ENCODE measurements at places on chromosomes 1 and 21. TPM values are rescaled to one million over a fixed set of nuclear protein-coding genes. Genes with fewer than 3 reads are reported as not detected.

- DNase-seq = no peak
These were observed 37.1 kb upstream of the EXO1 start for GRCh38 chr1:241810769-241811405.

GRCh38 chr21:42003051-42003461, 7.1 kb downstream of the ZBTB21 start:
- DNase-seq = no peak

- no peak for DNase-seq
These were observed 23.3 kb upstream of the DPT start for GRCh38 chr1:168752171-168752832.

DNA sequence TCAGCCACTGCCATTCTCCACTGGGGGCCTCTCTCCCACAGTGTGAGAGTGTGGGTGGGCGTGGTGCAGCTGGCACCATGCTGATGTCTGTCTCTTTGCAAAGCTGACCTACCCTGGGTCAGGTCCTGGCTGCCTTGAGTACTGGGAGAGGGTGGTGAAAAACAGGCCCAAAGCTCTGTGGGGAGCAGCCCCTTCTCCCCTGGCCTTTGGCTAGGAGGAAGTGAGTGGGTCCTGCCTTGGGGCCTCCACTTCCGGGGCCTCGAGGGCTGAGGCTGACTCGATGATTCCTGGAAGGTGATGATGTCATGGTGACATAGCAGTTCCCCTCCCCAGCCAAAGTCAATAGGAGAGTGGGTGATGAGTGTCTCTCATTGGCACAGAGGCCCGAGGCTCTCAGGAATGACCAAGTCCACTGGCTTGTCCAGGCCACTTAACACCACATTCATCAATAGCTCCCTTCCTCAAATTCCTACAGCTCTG, 53.0 kb downstream of the IER5 start:
- no peak for DNase-seq

Gene KRTAP21-2
- polyA plus RNA-seq = not detected

DNA sequence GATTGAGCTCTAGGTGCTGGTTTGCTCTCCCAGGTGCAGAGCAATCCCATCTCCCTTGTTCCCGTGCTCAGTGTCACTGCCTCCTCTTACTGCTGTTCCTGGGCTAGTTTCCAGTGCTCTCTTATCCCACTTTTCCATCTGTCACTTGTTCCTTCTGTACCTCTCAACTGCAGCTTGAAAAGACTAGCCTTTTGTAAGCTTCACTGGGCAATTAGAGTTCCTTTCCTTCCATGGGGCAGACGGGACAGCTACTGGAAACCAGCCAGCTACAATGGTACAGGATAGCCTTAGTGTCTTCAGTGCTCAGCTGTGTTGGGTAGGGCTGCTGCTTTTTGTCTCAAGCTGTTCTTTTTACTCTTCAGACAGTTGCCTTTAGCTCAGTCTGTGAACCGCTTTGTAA, 31.6 kb downstream of the AGT start:
- no peak for DNase-seq

Gene AVPR1B
- polyA plus RNA-seq = 0.14 TPM

DNA sequence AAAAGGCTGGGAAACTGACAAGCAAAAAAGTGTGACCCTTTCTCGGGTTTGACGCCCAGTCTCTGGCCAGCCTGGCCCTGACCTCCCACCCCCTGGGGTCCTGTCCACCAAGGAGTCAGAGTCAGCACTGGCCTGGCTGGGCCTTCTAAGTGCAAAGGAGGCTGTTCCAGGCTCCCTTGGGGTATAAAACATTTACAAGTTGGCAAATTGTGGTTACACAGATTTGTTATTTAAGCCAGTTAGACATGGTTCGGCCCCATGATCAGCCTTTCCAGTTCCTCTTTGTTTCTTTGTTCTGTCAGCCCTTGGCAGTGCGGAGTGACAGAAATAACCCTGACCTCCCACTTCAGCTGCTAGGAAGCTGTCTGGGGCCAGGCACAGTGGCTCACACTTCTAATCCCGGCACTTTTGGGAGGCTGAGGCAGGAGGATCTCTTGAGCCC, 161.6 kb upstream of the RAB4A start:
- no peak for DNase-seq

GRCh38 chr1:32394890-32395432, 720 bp upstream of the BSDC1 start:
- DNase-seq = no peak

GRCh38 chr21:36522219-36522808, 42.4 kb upstream of the CLDN14 start:
- DNase-seq = no peak

- DNase-seq = no peak
These were observed 556.5 kb downstream of the PTBP2 start for GRCh38 chr1:97277891-97278654.

DNA sequence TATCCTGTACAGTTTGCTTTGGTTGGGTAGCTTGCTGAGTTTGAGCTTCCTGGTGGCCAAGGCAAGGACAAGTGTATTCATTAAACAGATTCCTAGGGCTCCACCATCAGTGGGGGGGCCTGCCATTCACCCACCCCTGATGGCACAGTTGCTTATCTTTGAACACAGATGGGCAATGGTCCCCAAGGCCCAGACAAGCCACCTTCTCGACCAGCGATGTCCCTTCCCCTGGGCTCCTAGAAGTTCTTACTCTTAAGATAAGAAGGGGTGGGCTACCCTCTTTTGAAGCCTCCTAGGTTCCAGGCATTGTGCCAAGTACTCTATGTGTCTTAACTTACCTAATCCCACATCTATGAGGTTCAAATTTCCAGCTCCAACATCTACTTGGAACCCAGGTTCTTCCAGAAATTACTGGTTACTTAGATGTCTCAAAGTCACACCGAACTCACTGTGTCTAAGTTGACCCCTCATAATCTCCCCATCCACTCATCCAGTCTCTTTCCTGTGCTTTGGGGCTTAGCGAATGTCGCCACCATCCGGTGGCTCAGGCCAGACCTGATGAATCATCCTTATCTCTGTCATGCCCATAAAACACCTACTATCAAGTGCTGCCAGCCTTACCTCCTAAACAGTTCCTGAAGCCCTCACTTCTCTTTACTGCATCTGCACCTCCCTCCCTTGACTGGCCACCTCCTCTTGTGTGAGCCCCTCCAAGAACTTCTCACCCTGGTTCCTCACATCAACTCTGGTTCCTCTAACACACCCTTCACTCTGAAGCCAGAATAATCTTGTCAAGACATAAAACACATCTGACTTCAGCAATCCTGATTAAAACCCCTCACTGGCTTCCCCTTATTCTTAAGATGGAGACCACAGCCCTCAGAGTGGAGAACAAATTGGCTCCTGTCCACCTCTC, 50.1 kb downstream of the KLHDC7A start:
- no peak for DNase-seq

Gene PRAMEF4
- polyA plus RNA-seq = not detected

- no peak for DNase-seq
These were observed 11.2 kb upstream of the HOOK1 start for GRCh38 chr1:59803458-59804038.

GRCh38 chr1:85200463-85201339, at the start of gene SYDE2:
TSS of gene SYDE2 (minus strand) at chr1:85201016. CDS start at chr1:85200996, 20 bp downstream.
- peak; percentile 81 for DNase-seq

Gene CLEC20A
- 0.11 TPM for polyA plus RNA-seq

GRCh38 chr21:27201197-27201596, 234.3 kb upstream of the ADAMTS5 start:
- no peak for DNase-seq

Gene MX2
- 0.76 TPM for polyA plus RNA-seq

Gene PAQR6
- polyA plus RNA-seq = 2.4 TPM

DNA sequence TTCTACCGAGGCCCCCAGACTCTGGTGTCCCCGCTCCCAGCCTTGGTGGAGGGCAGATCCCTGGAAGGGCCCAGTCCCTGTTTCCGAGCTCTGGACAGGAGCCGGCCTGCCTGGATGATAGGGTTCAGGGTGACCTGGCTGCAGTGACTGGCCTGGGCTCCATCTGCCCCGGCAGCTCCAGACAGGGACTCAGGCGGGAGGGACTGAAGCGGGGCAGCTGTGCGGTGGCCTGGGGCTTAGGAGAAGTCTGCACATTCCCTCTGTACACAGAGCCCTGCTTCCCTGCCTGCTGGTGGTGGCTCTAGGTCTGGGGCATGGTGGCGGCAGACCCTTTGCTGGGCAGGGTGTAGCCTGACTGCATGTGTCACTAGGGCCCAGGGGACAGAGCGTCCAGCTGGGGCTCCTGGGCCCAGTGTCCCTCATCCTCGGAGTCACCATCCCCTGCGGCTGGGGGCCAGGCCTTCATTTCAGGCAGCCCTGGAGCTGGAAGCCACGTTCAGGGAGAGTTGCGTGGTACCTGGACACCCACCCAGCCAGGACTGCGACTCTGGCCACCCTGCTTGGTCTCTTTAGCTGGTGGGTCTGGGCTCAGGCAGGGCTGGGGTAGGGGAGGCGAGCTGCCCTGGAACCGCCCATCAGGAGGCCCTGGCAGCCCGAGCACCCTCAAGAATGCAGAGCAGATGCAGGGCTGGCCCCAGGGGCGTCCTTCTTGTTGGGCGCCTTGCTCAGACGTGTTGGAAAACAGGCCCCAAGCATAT, 9.6 kb downstream of the ARHGEF16 start:
- DNase-seq = no peak

Gene GCLM
- 11.5 TPM for polyA plus RNA-seq

- DNase-seq = no peak
These were observed 98.8 kb upstream of the DPH5 start for GRCh38 chr1:101124405-101124804.

- no peak for DNase-seq
These were observed 64.4 kb upstream of the FAM20B start for GRCh38 chr1:178961331-178961730.

DNA sequence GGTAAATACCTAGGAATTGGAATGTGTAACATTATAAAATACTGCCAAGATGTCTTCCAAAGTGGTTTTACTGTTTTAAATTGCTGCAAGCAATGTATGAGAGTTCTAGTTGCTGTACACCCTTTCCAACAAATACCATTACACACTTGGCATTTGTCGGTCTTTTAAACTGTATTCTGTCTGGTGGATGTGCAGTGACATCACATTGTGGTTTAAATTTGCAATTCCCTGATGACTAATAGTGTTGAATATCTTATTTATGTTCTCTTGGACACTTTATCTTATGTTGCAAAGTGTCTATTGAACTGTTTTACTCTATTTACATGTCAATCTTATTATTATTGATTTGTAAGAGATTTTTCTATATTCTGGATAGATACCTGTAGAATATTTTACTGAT, 561.2 kb upstream of the B3GALT2 start:
- DNase-seq = no peak

DNA sequence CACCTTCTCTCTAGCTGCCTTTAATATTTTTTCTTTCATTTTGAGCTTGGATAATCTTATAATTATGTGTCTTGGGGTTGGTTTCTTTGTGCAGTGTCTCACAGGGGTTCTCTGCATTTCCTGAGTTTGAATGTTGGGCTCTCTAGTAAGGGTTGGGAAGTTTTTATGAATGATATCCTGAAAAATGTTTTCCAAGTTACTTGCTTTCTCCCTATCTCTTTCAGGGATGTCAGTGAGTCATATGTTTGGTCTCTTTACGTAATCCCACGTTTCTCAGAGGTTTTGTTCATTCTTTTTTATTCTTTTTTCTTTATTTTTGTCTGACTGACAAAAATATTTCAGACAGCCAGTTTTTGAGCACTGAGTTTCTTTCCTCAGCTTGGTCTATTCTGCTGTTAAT, 55.4 kb upstream of the CCDC190 start:
- DNase-seq = no peak

GRCh38 chr1:100606438-100606837, 68.5 kb downstream of the GPR88 start:
- DNase-seq = peak; percentile 34

Gene CRP
- polyA plus RNA-seq = not detected

Gene FAM3B
- polyA plus RNA-seq = 21.3 TPM

GRCh38 chr1:39491146-39491921, at the start of gene BMP8A:
TSS of gene BMP8A (plus strand) at chr1:39491636. CDS start at chr1:39491992, 356 bp downstream.
- peak; percentile 27 for DNase-seq

Gene CNIH3
- 8.3 TPM for polyA plus RNA-seq

- no peak for DNase-seq
These were observed 3.3 kb upstream of the SKI start for GRCh38 chr1:2224631-2225428.

Gene IL19
- polyA plus RNA-seq = not detected

GRCh38 chr1:38585971-38586370, 273.6 kb downstream of the RRAGC start:
- DNase-seq = no peak

DNA sequence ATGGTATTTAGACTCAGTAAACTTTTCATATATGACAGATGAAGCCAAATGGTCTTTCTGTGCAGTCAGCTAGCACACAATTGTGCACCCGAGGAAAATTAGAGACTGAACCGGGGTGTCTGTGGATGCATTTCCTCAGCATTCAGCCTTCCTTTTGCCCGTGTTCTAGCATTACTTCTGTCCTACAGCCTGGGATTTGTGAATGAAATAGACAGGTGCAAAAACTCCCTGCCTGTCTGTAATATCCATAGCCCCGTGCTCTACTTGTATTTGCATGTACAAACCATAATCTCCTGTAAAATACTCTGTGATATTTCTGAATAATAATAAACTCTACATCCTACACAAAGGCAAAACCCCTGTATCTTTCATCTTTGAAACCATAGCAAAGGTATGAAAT, 64.8 kb upstream of the LGALS8 start:
- DNase-seq = no peak

- peak; percentile 85 for DNase-seq
These were observed at the start of gene COL24A1 for GRCh38 chr1:86156566-86157455. TSS of gene COL24A1 (minus strand) at chr1:86156772. CDS start at chr1:86156396, 376 bp downstream.

Gene SIPA1L2
- 23.5 TPM for polyA plus RNA-seq

- no peak for DNase-seq
These were observed 307.0 kb upstream of the NR5A2 start for GRCh38 chr1:199720496-199720895.

All from right lung (tissue), 10 donors.